Left ventricle myocardium superior (tissue), 1 donor: ENCODE measurements at places on chromosomes 1 and 21. TPM values are rescaled to one million over a fixed set of nuclear protein-coding genes. Genes with fewer than 3 reads are reported as not detected.

The OR2M3 gene
- not detected for total RNA-seq

The ARHGEF16 gene
- total RNA-seq, result 1.7 TPM

The PRDX1 gene
- 311 TPM for total RNA-seq

The AK5 gene
- total RNA-seq, result 0.42 TPM

The SPRR2B gene
- total RNA-seq, result not detected

The PDC gene
- not detected for total RNA-seq

The TTC39A gene
- total RNA-seq, result 18.0 TPM

The LHX4 gene
- not detected for total RNA-seq

The S100A12 gene
- 3.5 TPM for total RNA-seq

The C1orf53 gene
- total RNA-seq, result 4.9 TPM

The GNAT2 gene
- total RNA-seq, result not detected

The TYW3 gene
- total RNA-seq, result 22.2 TPM

The SYCP1 gene
- not detected for total RNA-seq

The MYBPH gene
- not detected for total RNA-seq

The GPR137B gene
- 31.6 TPM for total RNA-seq

The UBE2U gene
- 1.2 TPM for total RNA-seq
